ENCODE measurements at places on chromosomes 7 and 10.

DNA sequence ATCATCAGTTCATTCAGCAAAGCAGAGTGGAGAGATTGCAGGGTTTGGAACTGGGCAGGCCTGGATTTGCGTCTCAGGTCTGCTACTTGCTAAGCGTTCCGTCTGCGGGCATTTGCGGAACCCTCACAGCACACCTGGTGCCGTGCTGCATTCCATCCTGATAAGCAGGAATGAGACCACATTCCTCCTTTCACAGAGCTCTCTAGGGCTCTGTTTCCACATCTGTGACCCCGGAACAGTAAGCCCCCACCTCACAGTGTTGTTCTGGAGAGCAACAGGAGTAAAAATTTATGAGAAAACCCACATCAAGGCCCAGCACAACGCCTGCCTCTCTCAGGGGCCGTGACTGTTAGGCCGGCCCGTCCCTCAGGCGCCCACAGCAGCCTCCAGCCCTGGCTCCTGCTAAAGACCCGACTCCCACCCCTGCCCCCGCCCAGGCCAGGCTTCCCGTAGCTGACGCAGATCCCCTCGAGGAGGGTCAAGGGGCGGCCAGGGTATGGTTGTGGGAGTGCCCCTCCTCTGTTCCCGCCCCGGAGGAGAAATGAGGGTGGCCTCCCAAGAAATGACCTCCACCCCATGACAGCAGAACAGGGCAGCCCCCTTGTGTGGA lies 128.9 kb downstream of the RGS10 start:
- DNase-seq = no peak

- DNase-seq = peak; percentile 59
These were observed 19.1 kb upstream of the LEP start for GRCh38 chr7:128221929-128222403.

GRCh38 chr7:96026010-96026409 lies 253.7 kb downstream of the DYNC1I1 start:
- no peak for DNase-seq

- DNase-seq = peak; percentile 41
These were observed 151.5 kb downstream of the ANK3 start for GRCh38 chr10:60237977-60238758.

GRCh38 chr7:104967088-104967487 lies 46.9 kb upstream of the KMT2E start:
- DNase-seq = no peak

- no peak for DNase-seq
These were observed at the start of gene C10orf71 for GRCh38 chr10:49298983-49299815. C10orf71 (plus strand) TSS chr10:49299170; CDS start chr10:49322546, 23,376 bp downstream.

Data from hematopoietic multipotent progenitor cell treated with erythropoietin and hydrocortisone succinate and interleukin-3 and kit ligand, for 4 days (in vitro differentiated cells).